ENCODE measurements at places on chromosomes 4 and X. TPM values are rescaled to one million over a fixed set of nuclear protein-coding genes. Genes with fewer than 3 reads are reported as not detected.

The POU4F2 gene
- total RNA-seq: not detected

The PCDH19 gene
- total RNA-seq: 2.2 TPM

The SYP gene
- 0.31 TPM for total RNA-seq

The GAGE12H gene
- not detected for total RNA-seq

The NDNF gene
- total RNA-seq: 0.16 TPM

The GLUD2 gene
- 3.9 TPM for total RNA-seq

The CXCL8 gene
- 18.1 TPM for total RNA-seq

The MAGEA11 gene
- not detected for total RNA-seq

The SYAP1 gene
- 24.0 TPM for total RNA-seq

The MGAT4D gene
- total RNA-seq: not detected

The TCP11X2 gene
- not detected for total RNA-seq

The CFI gene
- 66.7 TPM for total RNA-seq

The DCAF16 gene
- total RNA-seq: 21.3 TPM

The NAP1L2 gene
- 3.0 TPM for total RNA-seq

The H2BW2 gene
- not detected for total RNA-seq

All from bladder microvascular endothelial cell (primary cell).